EL (cell line): ENCODE measurements at places on chromosomes 6 and 20.

GRCh38 chr6:109428889-109429477 lies 11.4 kb downstream of the PPIL6 start:
- DNase-seq: peak; percentile 60

DNA sequence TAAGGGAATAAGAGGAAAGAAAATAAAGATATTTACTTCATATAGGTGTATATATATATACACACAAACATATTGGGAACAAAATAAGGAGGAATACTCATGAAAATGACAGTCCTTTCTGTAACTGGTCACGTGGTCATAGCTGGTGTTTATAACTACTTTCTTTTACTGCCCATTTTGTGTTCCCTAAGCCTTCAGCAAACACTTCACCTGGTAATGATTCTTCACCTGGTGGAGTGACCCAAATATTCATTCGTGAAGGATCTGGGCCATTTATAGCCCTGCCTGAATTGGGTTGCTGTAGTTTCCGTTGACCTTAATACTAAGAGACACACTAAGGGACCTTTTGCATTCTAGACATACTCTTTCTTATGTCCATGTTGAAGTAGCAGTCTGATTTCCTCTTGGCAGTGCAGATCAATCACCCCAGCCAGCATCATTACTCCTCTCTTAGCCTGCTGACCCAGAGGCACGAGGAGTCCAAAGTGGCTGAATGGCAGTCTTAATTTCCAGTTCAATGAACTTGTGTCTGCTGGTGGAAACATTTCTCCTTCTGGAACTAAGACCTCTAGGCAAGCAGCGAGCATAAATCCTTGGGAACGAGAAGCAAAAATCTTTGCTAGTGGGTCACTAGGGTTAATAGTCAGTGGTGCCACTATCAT lies 39.9 kb upstream of the IYD start:
- no peak for DNase-seq

- DNase-seq: no peak
Observed at GRCh38 chr20:19677336-19677735, 80.7 kb upstream of the RIN2 start.

DNA sequence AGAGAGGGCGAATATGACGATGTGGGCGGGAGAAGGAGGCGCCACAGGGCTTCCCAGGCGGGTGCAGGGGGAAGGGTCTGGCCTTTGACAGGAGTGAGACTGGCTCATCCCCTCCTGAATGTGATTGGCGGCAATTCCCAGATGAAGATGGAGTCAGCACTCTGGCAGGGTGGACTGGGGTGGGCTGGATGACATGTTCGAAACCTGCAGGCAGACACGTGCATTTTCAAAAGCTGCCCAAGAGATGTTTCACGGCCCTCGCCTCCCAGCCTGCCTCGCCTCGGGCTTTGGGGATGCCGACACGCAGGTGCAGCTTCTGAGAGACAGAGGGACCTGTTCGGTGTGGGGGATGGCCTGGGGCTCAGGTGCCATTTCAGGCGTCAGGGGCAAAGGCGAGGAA lies 66.8 kb upstream of the AFDN start:
- DNase-seq: no peak

DNA sequence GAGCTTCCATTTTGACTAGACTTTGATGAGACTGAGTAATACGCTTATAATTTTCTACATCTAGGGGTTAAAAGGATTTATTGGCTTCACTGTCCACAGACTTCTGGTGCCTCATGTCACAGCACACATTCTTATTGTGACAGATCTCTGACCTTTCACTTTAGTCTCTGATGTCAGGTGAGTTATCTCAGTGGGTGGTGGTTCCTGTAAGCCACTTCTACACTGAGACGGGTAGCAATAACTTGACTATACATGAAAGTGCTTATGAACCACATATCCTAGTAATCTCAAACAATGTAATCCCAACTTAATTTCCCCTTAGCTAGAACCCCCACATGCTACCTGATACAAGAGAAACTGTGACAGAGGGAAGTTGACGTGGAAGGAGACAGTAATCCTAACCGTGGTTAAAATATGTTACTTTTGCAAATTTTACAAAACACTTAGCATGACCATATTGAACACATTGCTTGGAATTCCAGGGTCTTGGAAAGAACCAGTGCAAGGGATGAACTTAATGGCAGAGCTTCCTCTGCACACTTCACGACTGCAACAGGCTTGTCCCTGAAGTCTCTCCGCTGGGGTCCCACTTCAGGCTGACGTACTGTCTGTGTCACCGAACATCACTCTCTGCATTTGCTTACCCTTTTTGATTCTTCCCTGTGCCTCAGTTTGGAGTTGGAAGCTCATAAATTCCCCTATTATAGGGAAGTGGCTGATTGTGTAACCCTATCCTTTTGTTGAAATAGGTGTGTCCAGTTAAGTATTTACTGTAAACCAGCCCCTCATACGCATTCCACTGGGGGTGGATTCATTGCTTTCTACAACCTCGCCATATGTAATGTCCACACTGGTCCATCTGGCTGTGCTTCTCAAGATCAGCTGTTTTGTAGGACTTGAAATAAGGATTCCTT lies 6.4 kb upstream of the TRIM40 start:
- no peak for DNase-seq

GRCh38 chr6:107661291-107661690 lies 162.8 kb downstream of the SCML4 start:
- DNase-seq: no peak

- DNase-seq: no peak
Observed at GRCh38 chr6:141541581-141542324, 591.0 kb upstream of the GJE1 start.

- DNase-seq: no peak
Observed at GRCh38 chr20:43341511-43341910, 116.2 kb upstream of the SRSF6 start.

DNA sequence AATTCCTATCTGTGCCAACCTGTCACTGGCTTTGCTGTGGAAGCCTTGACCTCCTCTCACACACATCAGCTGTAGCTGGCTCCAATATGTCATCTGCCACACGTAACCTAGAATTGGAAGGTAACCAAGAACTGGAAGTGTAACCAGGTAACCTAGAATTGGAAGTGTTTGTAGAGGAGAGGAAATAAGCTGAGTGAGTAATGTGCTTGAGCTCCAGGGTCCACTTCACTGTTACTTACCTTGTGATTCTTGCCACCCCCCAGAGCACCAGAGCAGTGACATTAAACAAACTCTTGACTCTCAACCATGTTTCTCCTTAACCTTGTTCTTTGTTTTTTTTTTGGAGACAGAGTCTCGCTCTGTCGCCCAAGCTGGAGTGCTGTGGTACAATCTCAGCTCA lies 350.5 kb downstream of the NRN1 start:
- no peak for DNase-seq

DNA sequence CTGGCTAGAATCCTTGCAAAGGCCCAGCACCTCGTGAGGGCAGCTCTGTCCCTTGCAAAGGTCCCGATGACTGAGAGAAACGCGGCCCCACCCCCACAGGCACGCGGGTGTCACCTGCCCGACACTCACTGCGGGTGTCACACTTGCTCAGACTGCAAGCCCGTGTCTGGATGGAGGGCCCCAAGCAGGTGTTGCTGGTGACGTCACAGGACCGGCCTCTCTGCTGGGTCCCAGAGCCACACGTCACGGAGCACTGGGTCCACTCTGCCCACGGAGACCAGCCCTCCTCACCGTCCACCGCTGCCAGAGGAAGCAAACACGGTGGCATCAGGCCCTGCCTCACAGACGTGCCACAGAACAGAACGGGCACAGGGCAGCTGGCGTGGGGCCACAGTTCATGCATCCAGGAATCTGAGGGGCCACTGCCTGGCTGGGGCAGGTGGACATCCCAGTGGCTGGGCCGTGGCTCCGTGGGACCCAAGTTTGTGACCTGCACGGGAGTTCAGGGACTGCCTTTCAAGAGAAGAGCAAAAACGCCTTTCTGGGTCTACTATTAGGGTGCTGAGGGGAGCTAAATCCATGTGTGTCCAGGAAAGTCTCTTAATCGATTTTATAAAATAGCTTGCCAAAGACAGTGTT lies 16.0 kb downstream of the THBS2 start:
- no peak for DNase-seq

DNA sequence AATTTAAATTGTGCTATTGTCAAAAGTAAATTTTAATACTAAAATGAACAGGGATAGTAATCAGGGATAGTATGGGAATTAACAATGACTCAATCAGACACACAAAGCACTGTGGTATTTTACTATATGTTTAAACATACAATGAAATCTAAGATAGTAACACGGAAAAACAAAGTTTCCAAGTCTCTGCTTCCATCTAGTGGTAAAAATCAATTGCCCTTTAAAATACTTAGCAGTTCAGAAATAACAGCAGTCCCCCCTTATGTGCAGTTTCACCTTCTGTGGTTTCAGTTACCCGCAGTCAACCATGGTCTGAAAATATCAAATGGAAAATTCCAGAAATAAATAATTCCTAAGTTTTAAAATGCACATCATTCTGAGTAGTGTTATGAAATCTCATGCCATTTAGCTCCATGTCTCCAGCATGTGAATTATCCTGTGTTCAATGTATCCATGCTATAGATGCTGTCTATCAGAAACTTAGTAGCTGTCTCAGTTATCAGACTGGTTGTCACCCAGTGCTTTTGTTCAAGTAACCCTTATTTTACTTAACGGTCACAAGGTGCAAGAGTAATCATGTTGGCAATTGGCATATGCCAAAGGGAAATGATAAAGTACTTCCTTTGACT lies 58.5 kb downstream of the AHI1 start:
- peak; percentile 49 for DNase-seq

DNA sequence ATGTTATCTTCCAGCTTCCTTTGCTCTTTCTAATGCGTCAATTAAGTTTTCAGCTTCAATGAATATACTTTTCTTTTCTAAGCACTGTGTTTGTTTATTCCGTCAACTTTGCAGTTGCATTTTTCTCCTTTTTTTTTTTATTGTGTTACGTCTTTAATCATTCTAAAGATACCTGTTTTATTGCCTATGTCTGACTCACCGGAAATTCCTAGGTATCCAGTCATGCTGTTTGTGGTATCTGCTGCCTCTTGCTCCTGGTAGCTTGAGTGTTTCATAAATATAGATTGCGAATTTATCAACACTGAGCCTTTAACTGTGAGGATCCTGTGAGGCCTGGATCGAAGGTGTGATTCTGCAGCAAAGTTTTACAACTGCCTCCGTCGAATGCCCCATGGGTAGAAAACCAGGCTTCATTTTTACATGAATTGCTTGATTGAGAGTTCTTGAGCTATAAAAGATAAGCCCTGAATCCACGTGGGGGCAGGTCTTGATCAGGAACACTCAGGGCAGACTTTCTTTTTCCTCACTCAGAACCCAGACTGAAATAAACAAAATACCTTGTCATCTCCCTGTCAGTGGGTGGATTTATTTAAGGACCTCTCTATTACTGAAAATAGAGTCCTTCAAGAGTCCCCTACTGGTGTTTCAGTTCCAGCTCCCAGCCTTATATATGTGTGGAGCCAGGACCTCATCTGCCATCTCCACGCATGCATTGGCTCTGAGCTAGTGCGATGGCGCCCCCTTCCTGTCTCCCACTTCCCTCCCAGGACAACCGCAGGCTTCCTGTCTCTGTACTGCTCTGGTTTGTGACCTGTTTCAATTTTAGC lies 60.1 kb upstream of the LRRC1 start:
- DNase-seq: peak; percentile 95

- DNase-seq: no peak
Observed at GRCh38 chr20:2865630-2866029, 7.7 kb upstream of the PTPRA start.

GRCh38 chr6:150929416-150929815 lies 63.9 kb downstream of the MTHFD1L start:
- no peak for DNase-seq

DNA sequence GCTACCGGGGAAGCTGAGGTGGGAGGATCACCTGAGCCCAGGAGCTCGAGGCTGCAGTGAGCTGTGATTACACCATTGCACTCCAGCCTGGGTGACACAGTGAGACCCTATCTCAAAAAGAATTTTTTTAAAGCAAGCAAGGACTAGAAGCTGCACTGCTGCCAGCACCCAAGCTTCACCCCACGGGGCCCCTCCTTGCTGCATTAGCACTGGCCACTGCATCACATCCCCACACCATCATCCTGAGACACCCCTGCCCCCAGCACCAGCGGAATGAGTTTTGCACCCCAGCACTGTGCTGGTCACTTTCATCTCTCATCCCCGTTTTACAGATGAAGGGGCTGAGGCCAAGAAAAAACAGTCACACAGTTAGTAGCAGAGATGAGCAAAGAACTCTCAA lies 30.9 kb downstream of the TBC1D7 start:
- DNase-seq: no peak

DNA sequence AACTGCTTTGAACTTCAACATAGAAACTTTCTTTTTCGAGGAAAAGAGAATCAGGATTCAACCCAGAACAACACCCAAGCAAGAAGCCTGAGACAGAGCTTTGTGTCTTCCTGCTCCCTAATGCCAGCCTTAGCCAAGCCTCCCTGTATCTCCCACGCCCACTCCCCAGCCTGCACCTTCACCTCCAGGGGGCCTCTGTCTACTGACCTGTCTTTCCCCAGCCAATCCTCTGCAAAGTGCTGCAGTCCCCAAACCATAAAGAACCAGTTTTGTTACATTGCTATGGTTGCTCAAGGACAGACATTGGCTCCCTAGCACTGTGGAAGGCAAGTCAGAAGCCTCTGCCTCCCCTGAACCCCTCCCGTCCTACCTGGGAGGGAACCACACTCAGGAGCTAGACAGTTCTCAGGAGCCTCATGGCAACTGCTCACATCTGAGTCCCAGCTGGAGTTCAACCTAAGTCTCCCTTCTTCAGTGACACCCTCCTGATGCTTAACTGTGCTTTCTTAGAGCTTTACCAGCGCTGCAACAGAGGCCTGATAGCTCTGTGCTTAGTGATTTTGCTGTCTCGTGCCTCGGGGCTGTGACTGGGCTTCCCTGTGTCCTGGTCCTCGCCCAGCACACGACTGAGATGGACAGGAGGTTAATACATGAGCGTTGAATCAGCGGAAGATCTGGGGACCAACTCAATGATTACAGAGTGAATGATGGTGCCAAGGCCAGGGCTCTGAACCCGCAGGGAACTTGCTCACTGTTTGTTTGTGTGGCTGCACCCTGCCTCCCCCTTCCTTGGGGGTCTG lies 101.5 kb upstream of the DUSP22 start:
- DNase-seq: no peak

DNA sequence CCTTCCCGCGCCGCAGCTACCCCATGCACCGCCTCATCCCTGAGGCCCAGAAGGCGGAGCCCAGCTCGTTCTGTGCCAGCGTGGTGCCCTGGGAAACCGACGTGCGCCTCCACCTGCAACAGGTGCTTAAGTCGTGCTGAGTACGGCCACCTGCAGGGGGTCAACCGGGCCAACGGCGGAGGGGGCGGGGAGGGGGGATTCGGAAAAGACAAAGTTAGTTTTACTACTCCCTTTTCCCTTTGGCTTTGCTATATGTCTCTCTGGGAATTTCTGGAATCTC lies 168.9 kb downstream of the CDK19 start:
- DNase-seq: no peak

DNA sequence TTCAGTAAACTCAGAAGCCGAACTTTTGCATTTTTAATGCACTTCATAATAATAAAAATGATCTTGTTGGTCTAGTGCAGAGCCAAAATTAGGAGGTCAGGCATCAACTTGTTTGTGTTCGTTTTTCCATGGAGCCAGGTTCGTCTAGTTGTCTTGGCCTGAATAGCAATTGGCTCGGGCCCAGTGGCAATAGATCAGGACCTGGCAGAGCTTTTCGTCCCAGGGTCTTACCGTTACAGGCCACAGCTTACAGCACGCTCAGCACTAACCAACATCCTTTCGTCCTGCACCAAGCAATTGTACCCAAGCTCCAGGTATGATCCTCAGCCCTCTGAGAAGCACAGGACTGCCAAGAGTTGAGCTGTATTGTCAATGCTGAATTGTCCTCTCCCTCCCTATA lies 240.5 kb upstream of the PLN start:
- no peak for DNase-seq

- DNase-seq: peak; percentile 24
Observed at GRCh38 chr6:42260972-42261371, 43.3 kb upstream of the MRPS10 start.

GRCh38 chr6:81049425-81050042 lies 702.9 kb downstream of the TENT5A start:
- DNase-seq: no peak
